ENCODE measurements at places on chromosomes 12 and 14.

DNA sequence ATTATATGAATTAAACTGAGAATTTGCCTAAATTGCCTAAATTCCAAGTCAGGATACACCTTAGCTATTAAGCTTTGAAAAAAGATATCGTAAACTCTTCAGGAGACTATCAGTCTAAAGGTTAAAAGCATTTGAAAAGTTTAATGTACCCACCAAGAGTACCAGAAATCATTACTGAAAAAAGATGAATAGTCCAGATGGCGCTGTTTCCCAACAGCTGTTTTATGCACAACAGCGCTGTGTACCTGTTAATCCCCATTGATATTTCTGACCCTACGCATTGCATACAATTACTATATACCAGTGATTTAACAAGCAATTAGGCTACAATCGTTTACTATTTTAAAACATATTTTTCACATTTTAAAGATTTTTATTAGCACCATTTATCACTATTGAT lies 185.0 kb downstream of the PLCZ1 start:
- DNase-seq = no peak

- DNase-seq = no peak
These were observed 98.4 kb downstream of the BCAT1 start for GRCh38 chr12:24850496-24850895.

GRCh38 chr12:56991319-56992246 lies 14.8 kb downstream of the ZBTB39 start:
- DNase-seq = no peak

GRCh38 chr14:58805057-58805456 lies 167.3 kb downstream of the DACT1 start:
- DNase-seq = no peak

DNA sequence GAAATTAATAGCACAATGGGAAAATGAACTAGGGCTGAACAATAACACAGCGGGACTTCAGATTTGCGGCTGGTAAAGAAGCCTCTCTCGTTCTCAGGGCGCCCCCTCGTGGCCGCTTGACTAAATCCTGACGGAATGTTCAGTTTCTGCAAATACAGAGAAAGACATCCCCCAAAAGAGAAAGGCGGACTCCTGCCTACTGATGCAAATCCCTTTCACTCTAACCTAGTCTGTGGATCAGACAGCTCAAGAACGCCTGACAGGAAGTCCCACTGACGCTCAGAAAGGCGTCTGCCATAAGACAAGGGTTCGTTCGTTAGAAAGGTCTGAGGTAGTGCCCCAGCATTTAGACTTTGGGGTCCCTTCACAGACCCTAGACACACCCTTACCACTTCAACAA lies 2.5 kb downstream of the NUAK1 start:
- DNase-seq = peak; percentile 27

DNA sequence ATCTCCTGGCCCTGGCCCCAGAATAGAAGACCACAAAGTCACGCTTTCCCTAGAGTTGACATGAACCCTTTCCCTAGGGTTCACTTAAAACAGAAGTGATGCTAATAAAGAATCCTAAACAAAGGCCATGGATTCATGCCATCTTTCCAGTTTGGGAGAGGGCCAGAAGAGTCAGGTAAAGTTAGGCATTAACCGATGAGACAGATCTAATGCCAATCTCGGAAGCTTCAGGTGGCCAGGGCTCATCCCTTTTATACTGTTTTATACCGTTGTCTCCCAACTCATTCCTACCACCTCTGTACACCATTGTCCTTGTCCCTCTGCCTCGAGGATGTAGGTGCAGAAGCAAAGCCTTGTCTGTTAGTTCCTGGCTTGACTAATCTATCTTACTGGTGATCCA lies 22.8 kb upstream of the ACTR10 start:
- DNase-seq = no peak

- DNase-seq = no peak
These were observed 144.9 kb downstream of the LRIG3 start for GRCh38 chr12:58775396-58775795.

- DNase-seq = no peak
These were observed 141.0 kb downstream of the SLC16A7 start for GRCh38 chr12:59736786-59737185.

DNA sequence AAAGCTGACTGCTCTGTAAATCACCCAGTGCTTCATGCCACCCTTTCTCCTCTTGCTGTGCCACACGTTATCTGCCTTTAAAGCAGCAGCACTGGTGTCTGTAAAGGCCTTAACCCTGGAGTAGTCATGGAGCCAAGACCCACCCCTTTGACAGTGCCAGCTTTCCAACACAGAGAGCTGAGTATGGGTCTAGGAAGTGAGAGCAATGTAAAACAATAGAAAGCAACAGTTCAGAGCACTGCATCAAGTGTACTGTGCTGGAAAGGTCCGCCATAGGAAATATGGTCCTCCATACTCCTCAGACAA lies 139.5 kb downstream of the DAD1 start:
- DNase-seq = no peak

DNA sequence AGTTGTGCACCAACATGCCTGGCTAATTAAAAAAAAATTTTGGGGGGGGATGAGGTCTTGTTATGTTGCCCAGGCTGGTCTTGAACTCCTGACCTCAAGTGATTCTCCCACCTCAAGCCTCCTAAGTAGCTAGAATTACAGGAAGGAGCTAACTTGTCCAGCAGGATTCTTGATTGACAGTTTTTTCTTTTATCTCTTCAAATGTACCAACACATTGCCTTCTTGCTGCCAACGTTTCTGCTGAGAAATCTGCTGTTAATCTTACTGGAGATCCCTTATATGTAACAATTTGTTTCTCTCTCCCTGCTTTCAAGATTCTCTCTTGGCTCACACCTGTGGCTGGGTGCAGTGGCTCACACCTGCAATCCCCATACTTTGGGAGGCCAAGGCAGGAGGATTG lies 22.4 kb upstream of the MARK3 start:
- no peak for DNase-seq

DNA sequence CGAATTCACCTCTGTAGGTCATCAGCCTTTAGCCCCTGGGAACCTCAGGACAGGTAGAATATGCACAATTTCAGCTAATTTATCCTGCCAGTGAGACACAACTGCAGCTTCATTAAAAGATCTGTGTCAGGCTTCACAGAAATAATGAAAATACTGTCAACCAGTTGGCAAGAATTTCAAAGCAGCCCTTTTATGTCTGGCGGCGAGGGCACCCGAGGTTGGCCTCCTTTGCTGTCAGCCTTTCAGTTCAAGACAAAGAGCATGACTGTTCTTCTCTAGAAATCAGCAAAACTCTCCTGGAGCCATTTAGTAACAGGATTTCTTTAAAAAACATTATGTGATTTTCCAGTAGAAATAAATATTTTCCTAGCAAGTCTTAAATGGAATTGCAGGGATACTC lies 75.9 kb downstream of the BBS10 start:
- DNase-seq = no peak

- DNase-seq = no peak
These were observed 207.8 kb downstream of the C12orf42 start for GRCh38 chr12:103288016-103288415.

- DNase-seq = peak; percentile 17
These were observed 26.6 kb upstream of the MDM1 start for GRCh38 chr12:68358532-68359485.

DNA sequence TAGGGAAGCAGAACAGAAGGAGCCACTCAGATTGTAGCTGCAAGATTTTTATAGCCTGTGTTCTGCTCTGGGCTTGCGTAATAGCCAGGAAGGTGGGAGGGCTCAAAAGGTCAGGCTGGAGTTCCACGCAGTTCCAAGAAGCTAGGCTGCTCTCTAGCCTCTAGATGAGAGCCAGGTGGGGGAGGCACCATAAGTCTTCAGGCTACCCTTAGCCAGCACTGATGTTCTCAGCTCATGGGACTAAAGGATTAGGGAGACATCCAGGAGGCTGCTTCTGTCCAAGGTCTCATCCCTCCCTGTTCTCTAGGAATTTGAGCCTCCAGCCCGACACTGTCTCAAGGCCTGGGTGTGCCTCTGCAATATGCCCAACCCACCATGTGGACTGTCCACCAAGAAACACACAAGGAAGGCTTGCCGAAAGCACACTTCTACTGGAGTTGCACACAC lies 1.7 kb downstream of the LMBR1L start:
- no peak for DNase-seq

- DNase-seq = no peak
These were observed 87.0 kb downstream of the ITPK1 start for GRCh38 chr14:93028724-93029076.

DNA sequence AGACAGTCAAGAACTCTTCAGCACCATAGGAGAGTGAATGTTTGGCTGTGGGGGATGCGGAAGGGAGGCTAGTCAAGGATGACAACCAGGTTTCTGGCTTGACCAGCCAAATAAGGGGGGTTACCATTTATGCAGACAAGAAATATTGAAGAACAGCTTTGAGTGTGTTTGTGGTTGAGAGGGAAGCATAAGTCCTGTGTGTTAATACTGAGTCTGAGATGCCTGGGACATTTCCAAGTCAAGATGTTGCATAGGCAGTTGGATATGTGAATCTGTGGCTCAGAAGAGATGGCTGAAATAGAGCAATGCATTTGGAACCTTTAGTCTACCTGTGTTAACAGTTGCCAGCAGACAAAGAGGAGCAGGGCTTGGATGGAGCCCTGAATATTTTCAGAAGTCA lies 66.1 kb downstream of the ANO6 start:
- no peak for DNase-seq

- no peak for DNase-seq
These were observed 706.9 kb upstream of the STXBP6 start for GRCh38 chr14:25756876-25757275.

- no peak for DNase-seq
These were observed 20.3 kb downstream of the DCAF5 start for GRCh38 chr14:69132513-69133181.

- DNase-seq = no peak
These were observed 216.1 kb downstream of the TMEM121 start for GRCh38 chr14:105742531-105742848.

- no peak for DNase-seq
These were observed 10.1 kb downstream of the SPATS2 start for GRCh38 chr12:49377386-49377785.

DNA sequence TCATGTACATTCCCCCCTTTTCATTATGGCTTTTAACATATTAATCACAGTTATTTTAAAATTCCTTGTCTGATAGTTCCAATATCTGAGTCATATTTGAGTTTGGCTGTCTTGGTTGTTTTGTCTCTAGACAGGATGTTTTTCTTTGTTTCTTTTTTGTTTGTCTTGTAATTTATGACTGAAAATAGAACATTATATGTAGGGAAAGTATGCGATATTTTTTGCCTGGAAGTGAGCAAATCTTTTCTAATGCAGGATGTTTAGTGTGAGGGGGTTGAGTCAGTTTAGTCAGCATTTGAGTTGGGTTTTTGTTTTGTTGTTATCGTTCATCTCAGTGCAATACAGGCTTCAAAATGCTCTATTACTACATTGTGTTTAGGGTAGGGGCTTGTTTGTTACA lies 239.7 kb downstream of the SNAPC1 start:
- no peak for DNase-seq

- DNase-seq = no peak
These were observed 84.2 kb downstream of the GCH1 start for GRCh38 chr14:54818201-54819133.

GRCh38 chr12:31526158-31526546 lies 64.8 kb downstream of the DENND5B start:
- no peak for DNase-seq

GRCh38 chr14:73426877-73427276 lies 31.5 kb downstream of the NUMB start:
- no peak for DNase-seq

GRCh38 chr12:61220337-61220736 lies 1039.9 kb upstream of the USP15 start:
- no peak for DNase-seq

- no peak for DNase-seq
These were observed 27.9 kb downstream of the HNRNPC start for GRCh38 chr14:21241218-21241819.

DNA sequence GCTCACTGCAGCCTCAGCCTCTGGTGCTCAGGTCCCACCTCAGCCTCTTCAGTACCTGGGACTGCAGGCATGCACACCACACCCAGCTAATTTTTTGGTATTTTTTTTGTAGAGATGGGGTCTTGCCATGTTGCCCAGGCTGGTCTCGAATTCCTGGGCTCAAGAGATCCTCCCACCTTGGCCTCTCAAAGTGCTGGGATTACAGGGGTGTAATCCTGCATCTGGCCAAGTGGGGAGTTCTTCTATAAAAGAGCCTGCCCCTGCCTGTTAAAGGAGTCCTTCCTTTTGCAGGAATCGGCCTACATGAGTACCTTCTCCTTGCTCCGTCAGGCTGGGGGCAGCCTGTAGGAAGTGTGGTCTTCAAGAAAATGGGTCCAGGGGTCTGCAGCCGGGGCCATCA lies 54.1 kb upstream of the RASSF3 start:
- no peak for DNase-seq

DNA sequence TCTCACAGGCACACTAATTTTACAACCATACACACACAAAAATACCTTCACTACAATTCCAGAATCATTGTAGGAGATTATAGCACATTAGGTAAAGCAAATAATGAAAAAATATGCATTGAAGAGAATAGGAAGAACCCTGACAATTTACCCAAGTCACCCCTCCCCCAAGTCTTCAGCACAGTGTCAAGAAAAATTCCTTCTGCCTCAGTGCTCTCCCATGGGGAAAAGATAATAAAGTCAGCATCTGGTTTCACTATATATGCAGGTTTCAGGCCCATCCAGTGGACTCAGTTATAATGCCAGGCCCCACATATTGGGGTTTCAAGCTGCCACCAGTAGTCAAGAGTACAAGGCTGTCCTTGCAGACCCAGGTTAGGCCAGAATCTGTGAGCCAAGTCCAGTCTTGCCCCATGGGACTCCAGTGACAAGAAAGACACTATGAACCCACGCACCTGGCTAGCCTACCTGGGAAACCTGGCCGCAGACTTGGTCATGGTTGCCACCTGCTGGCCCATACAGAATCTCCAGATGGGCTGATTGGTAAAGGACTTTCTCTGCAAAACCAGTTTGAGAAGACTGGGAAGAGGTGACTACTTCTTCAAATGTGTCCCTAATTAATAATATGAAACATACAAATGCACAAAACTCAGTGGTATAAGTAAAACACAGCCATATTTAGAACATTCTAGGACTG lies 398.6 kb upstream of the FLRT2 start:
- no peak for DNase-seq

DNA sequence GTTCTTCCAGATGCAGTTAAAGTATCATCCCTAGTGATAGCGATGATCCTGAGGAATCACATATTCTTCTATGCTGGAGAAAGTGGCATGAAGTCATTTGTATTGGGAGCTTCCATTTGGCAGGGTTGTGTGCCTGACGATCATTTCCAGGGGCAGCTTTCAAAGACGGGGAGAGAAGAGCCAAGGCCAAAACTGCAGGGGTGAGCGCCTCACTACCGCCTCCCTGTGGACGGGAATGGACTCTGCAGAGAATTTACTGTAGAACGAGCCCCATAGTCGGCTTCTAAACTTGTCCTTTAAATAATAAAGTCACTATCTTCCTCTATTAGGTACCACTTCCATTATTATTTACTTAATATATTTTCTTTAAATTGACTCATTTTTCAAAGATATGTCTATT lies 555.9 kb upstream of the TMEM132C start:
- DNase-seq = no peak

Data from effector memory CD4-positive, alpha-beta T cell (primary cell).